Neural crest cell (in vitro differentiated cells): ENCODE measurements at places on chromosomes 16 and 17. TPM values are rescaled to one million over a fixed set of nuclear protein-coding genes. Genes with fewer than 3 reads are reported as not detected.

Gene GRIN2A
- total RNA-seq, result 0.09 and 0.48 TPM in 2 replicates

Gene PIRT
- 0.07 and 0.09 TPM in 2 replicates for total RNA-seq

Gene PMFBP1
- 4.0 and 5.2 TPM in 2 replicates for total RNA-seq

Gene MPP2
- total RNA-seq, result 26.8 and 29.8 TPM in 2 replicates

Gene MT1A
- total RNA-seq, result not detected in 2 replicates

Gene SLC9A5
- total RNA-seq, result 3.3 and 4.4 TPM in 2 replicates

Gene MAP2K3
- 19.4 and 20.3 TPM in 2 replicates for total RNA-seq

- DNase-seq, result peak; percentile 33
- H3K27me3 ChIP-seq, result no peaks in the 10 kb centered on the region
- H3K36me3 ChIP-seq, result peaks cover 3% of the 10 kb centered on the region
- H3K4me1 ChIP-seq, result peaks cover 27% of the 10 kb centered on the region
- peak overlapping the region; percentile 9 for H3K27ac ChIP-seq
Observed at GRCh38 chr16:2428051-2428783, 1.0 kb upstream of the CCNF start.

DNA sequence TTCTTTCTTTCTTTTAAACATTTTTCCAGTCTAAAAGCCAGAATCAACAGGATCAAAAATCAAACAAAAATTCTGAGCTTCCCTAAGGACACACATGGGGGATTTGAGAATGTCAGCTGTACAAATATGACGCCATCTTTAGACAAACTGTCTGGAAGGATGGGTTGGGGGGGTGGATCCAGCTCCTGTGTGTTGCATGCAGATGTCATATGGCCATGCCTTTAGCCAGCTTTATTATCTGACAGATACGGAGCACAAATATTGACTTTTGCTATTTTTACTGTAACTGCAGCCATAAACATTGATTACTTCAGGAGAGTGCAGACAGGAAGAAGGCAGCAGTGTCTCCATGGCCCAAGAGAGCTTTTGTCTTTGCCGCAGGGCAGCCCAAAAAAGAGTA lies 279.4 kb upstream of the ELAC2 start:
- no peaks in the 10 kb centered on the region for H3K36me3 ChIP-seq
- H3K4me1 ChIP-seq, result no peaks in the 10 kb centered on the region
- no peak overlapping the region for H3K4me3 ChIP-seq
- no peaks in the 10 kb centered on the region for H3K27me3 ChIP-seq
- H3K27ac ChIP-seq, result no peak overlapping the region

GRCh38 chr16:86889974-86890373 lies 311.6 kb downstream of the FOXL1 start:
- H3K27me3 ChIP-seq, result peaks cover 20% of the 10 kb centered on the region
- no peak overlapping the region for H3K27ac ChIP-seq
- no peaks in the 10 kb centered on the region for H3K36me3 ChIP-seq
- H3K4me1 ChIP-seq, result no peaks in the 10 kb centered on the region

GRCh38 chr16:50989047-50989446 lies 162.0 kb downstream of the SALL1 start:
- no peak for DNase-seq
- H3K27ac ChIP-seq, result no peak overlapping the region
- H3K36me3 ChIP-seq, result no peaks in the 10 kb centered on the region
- no peak overlapping the region for H3K4me3 ChIP-seq

DNA sequence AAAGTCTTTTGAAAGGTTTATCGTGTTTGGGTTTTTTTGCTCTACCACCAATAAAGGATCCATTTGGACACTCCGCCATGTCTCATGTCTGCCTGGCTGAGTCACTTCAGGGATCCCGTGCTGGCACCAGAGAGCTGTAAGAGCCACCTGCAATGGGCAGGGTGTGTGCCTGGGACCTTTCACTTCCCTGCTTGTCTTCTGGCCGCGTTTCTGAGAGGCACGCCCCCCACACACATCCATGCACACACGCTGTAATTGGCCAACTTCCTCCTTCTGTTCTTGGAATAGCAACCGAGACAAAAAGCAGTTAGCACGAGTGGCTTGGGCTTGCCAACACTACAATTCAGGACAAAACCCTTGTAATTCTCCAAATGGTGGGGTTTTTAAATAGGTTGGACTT lies 9.8 kb upstream of the SOST start:
- peaks cover 9% of the 10 kb centered on the region for H3K36me3 ChIP-seq
- no peaks in the 10 kb centered on the region for H3K27me3 ChIP-seq
- H3K4me1 ChIP-seq, result peaks cover 6% of the 10 kb centered on the region
- no peak overlapping the region for H3K27ac ChIP-seq
- H3K4me3 ChIP-seq, result no peak overlapping the region

- no peaks in the 10 kb centered on the region for H3K36me3 ChIP-seq
- peaks cover 72% of the 10 kb centered on the region for H3K27me3 ChIP-seq
- no peak overlapping the region for H3K4me3 ChIP-seq
- no peaks in the 10 kb centered on the region for H3K4me1 ChIP-seq
- H3K27ac ChIP-seq, result no peak overlapping the region
- DNase-seq, result no peak
Observed at GRCh38 chr17:41567317-41567716, 4.5 kb downstream of the KRT9 start.

GRCh38 chr16:31460582-31461002 lies 1.3 kb downstream of the ARMC5 start:
- no peak overlapping the region for H3K27ac ChIP-seq
- peaks cover 24% of the 10 kb centered on the region for H3K4me1 ChIP-seq
- H3K4me3 ChIP-seq, result peak overlapping the region; percentile 88
- H3K36me3 ChIP-seq, result peaks cover 3% of the 10 kb centered on the region

DNA sequence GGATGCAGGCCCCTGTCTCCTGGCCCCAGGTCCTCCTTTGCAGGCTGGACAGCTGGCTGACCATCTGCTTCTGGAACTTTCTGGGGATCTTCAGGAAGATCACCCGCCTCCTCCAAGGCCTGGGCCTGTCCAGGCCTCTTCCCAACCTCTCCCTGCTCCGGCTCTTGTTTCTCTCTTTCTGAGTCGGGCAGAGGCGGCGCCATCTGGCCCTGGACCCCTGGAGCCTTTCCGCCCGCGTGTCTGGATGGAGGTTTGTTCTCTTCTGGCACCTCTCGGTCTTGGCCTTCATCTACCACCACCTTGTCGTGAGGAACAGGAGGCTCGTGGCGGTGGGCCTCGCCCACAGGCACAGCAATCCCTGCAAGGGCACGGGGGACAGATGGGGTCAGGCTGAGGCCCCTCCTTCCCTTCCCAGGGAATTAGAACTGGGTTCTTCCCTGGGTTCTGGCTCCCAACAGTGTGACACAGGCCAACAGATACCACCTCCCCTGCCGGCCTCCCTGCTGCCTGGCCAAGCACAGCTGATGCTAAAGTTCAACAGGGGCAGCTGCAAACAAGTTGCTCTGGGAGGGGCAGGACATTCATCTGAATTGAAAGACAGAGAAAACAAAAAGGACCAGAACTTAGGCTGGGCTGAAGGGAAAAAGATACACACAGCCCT lies 13.3 kb downstream of the NDUFAF8 start:
- H3K36me3 ChIP-seq, result peaks cover 5% of the 10 kb centered on the region
- no peak for DNase-seq
- no peak overlapping the region for H3K27ac ChIP-seq
- peak overlapping the region; percentile 38 for H3K4me3 ChIP-seq

- H3K4me1 ChIP-seq, result no peaks in the 10 kb centered on the region
- H3K27me3 ChIP-seq, result no peaks in the 10 kb centered on the region
- no peaks in the 10 kb centered on the region for H3K36me3 ChIP-seq
- H3K4me3 ChIP-seq, result no peak overlapping the region
- no peak for DNase-seq
Observed at GRCh38 chr17:42394838-42395237, 6.6 kb upstream of the STAT3 start.

DNA sequence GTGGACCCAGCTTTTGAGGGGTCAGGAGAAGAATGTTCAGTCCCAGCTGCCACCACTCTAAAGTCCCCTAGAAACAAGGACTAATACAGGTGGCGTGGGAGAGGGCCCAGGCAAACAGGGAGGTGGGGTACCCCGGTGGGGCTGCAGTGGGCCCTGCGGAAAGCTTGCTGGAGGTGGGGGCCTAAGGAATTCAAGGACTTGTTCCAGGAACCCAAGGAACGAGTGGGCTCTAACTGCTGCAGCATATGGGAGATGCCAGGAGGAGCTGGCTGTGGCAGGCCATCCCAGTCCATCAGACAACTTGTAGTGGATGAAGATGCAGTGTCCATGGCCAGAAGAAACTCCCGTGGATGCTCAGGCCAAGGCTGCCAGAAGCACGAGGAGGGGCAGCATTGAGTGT lies 10.6 kb downstream of the SNX20 start:
- H3K4me1 ChIP-seq, result peaks cover 18% of the 10 kb centered on the region
- no peak overlapping the region for H3K4me3 ChIP-seq
- H3K36me3 ChIP-seq, result peaks cover 16% of the 10 kb centered on the region
- no peak for DNase-seq
- H3K27me3 ChIP-seq, result no peaks in the 10 kb centered on the region

DNA sequence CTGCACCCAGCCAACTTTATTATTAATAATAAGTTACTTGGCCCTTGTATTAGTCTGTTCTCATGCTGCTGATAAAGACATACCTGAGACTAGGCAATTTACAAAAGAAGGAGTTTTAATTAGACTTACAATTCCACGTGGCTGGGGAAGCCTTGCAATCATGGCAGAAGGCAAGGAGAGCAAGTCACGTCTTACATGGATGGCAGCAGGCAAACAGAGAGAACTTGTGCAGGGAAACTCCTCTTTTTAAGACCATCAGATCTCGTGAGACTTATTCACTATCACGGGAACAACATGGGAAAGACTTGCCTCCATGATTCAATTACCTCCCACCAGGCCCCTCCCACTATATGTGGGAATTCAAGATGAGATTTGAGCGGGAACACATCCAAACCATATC lies 47.7 kb downstream of the SYT17 start:
- H3K27me3 ChIP-seq, result no peaks in the 10 kb centered on the region
- H3K36me3 ChIP-seq, result peaks cover 3% of the 10 kb centered on the region
- H3K27ac ChIP-seq, result no peak overlapping the region
- peaks cover 24% of the 10 kb centered on the region for H3K4me1 ChIP-seq
- H3K4me3 ChIP-seq, result no peak overlapping the region
- no peak for DNase-seq

DNA sequence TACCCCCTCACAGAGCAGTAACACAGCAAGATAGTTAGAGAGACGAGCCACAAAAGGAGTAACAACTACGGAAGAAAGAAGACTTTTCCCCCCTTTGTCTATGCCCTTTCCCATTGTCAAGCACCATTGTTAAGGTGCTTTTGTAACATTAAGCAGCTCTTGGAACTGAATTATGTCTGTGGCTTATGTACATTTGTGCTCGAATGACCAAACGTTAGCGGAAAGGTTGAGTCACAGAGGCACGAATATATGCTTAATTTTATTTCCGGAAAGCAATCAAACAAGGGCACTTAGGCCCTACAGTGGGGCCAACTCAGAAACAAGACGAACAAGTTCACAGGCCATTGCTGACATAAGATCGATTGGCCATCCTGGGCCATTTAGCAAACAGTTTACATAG lies 109.5 kb downstream of the ANKFN1 start:
- H3K36me3 ChIP-seq, result no peaks in the 10 kb centered on the region
- no peak for DNase-seq
- no peak overlapping the region for H3K27ac ChIP-seq
- peaks cover 8% of the 10 kb centered on the region for H3K4me1 ChIP-seq
- peaks cover 5% of the 10 kb centered on the region for H3K27me3 ChIP-seq
- H3K4me3 ChIP-seq, result no peak overlapping the region

DNA sequence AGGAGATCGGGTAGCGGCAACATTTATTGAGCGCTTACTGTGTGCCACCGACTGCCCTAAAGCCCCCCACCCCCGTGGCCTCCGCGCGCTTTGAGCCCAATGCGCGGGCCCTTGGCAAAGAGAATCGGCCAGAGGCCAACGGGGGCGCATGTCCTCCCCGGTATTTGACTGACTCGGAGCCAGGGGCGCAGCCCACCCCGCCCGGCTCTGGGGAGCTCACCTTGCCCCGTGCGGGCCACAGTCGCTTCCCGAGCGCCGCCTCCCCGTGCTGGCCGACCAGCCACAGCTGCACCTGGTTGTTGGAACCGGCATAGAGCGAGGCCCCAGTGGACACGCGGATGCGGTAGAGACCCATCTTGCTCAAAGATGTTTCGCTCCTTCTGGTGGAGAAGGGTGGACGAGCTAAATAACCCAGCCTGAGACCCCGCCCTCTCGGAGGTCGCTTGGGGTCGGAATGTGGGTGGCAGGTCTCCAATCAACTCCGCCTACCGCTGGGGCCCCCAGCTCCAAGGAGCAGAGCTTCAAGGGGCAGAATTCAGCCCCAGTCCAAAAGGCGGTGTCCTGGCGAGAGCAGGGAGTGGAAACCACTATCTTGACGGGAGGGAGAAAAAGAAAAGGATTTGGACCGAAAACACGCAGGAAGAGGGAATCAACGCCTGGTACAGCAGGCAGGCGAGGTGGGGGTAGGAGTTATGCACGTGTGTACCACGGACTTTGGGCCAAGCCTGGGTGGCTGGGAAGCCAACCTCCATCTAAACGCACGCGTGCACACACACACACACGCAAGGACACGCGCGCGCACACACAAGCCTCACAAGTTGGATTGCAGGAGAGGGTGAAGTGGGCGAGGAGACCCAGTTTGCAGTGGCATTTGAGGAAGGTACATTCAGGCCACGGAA lies at the start of gene ALOX15:
TSS of gene ALOX15 (minus strand) at position 382 of the 899 bp plus-strand sequence. CDS start at position 355, 27 bp downstream.
- DNase-seq, result no peak
- H3K36me3 ChIP-seq, result no peaks in the 10 kb centered on the region
- peaks cover 91% of the 10 kb centered on the region for H3K27me3 ChIP-seq
- H3K4me3 ChIP-seq, result no peak within 1 kb of the TSS
- peaks cover 12% of the 10 kb centered on the region for H3K4me1 ChIP-seq

DNA sequence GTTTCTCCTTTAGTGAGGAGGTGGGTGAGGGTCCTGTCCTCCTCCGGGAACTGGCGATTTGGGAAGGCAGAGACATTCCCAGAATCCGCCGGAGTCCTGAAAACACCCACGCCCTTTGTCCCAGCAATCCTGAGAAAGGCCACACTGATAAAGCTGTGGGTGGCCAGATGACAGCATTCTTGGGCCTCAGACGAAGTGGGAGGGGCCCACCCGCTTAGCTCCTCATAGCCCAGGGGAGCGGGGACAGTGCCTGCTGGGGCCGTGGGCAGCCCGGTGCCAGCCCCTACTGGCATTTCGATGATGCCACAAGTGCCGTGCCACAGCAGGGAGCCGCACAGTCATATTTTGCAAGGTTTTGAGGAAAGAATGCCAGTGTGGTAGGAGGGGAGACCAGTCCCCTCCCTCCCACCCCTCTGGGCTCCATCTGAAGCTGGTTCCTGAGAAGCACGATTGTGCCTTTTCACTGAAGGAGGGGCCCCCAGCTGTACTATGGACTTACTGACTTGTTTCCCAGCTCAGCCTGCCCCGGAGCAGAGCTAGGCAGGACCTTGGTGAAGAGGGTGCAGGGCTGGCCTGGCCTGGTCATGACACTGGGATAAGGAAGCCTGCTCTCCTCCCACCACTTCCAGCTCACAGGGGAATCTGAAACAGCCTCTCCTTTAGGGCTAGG lies 20.9 kb upstream of the MPRIP start:
- no peaks in the 10 kb centered on the region for H3K36me3 ChIP-seq
- peaks cover 12% of the 10 kb centered on the region for H3K4me1 ChIP-seq
- no peaks in the 10 kb centered on the region for H3K27me3 ChIP-seq
- DNase-seq, result no peak
